NCI-H748 treated with DMSO at 0.1 percent for 48 hours (cell line): ENCODE measurements at places on chromosomes 5 and 9.

DNA sequence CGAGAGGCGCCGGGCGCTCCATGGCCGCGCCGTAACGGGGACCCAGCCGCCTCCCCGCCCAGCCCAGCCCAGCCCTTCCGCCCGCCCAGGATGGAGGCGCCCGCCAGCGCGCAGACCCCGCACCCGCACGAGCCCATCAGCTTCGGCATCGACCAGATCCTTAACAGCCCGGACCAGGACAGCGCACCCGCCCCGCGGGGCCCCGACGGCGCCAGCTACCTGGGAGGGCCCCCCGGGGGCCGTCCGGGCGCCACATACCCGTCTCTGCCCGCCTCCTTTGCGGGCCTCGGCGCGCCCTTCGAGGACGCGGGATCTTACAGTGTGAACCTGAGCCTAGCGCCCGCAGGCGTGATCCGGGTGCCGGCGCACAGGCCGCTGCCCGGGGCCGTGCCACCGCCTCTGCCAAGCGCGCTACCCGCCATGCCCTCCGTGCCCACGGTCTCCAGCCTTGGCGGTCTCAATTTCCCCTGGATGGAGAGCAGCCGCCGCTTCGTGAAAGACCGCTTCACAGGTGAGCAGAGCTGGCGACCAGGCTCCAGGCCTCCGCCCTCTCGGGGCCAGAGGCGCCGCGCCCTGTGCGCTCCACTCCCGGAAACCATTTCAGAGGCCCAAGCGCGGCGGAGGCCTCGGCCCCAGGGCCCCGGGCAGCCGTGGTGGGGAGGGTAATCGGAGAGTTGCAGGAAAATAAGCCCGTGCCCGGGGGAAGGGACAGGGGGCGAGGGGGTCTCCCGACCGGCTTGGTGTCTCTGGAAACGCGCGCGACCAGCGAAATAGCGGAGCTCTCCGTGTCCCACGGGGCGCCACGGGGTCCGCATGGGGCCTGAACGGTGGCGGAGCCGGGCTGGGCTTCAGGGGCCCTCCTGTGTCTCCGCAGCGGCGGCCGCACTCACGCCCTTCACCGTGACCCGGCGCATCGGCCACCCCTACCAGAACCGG, 496 bp downstream of the TLX3 start:
- DNase-seq, result no peak

GRCh38 chr5:178424810-178425177, 165.4 kb downstream of the COL23A1 start:
- no peak for DNase-seq

GRCh38 chr9:19201899-19202891, 28.3 kb upstream of the DENND4C start:
- DNase-seq, result no peak

- no peak for DNase-seq
Observed at GRCh38 chr9:99309141-99309939, 87.3 kb downstream of the SEC61B start.

DNA sequence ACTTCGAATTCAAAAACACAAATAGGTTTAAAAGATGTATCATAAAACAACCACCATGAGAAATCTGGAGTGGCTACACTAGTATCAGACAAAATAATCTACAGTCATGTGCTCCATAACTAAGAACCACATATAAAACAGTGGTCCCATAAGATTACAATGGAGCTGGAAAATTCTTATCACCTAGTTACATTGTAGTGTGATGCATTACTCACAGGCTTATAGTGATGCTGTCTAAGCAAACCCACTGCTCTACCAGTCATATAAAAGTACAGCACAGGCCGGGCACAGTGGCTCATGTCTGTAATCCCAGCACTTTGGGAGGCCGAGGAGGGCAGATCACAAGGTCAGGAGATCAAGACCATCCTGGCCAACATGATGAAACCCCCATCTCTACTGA, 160.1 kb downstream of the ROR2 start:
- no peak for DNase-seq

DNA sequence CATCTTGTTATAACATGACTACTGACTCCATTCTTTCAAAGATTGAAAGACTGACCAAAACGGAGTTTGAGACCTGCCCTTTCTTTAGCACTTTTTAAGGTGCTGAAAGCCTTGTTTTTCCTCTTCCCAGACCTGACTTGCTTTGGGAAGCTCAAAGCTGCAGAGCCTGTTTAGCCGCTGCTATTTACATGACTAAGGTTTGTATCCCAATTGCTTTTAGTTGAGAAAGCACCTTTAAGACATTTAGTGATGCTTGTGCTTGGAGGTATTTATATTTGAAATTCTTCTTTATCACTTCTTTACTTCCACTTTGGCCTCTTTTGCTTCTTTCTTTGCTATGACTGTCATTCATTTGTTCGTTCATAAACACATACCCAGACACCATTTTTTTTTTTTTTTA, 182.6 kb upstream of the ELL2 start:
- DNase-seq, result no peak

DNA sequence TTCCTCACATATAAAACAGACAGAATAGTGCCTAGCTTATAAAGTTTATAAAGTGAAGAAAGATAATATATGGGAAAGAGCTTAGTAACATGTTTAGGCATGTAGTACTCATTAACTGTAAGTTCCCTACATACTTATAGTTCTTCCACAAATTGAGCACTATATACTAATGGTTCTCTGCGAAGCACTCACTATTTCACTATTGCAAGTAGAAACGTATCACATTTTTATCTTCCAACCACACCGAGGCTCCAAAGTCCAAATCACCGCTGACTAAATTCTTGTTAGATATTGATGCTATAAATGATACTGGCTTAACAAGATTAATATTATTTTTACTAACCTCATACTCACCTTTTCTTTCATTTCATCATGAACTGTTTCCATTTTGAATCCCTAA, 61.0 kb downstream of the FBXW11 start:
- no peak for DNase-seq

- no peak for DNase-seq
Observed at GRCh38 chr9:77939149-77939668, 92.4 kb downstream of the GNAQ start.

DNA sequence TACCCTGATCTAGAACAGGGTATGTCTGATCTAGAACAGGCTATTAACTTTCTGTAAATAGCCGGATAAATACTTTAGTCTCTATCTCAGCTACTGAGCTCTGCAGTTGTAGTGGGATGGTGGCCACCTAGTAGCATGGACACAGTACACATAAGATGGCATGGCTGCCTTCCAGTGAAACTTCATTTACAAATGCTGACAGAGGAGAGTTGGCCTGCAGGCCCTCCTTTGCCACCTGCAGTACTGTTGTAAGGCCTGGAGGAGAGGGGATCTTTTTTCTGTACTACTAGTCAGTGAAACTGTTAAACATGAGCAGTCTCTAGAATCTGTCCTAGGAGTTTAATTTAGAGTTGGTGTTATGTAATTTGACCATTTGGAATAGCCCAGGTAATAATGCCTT, 86.0 kb downstream of the TRIO start:
- no peak for DNase-seq

- DNase-seq, result no peak
Observed at GRCh38 chr9:126519660-126520420, 93.9 kb upstream of the LMX1B start.

- DNase-seq, result no peak
Observed at GRCh38 chr5:143889986-143890385, 78.0 kb downstream of the HMHB1 start.

- DNase-seq, result no peak
Observed at GRCh38 chr5:142433526-142434321, 108.9 kb upstream of the SPRY4 start.

- DNase-seq, result no peak
Observed at GRCh38 chr5:72280581-72281069, 39.4 kb downstream of the MRPS27 start.

GRCh38 chr9:137220317-137221094, 1.5 kb downstream of the RNF208 start:
- DNase-seq, result no peak

- DNase-seq, result no peak
Observed at GRCh38 chr9:108994695-108995094, 18.6 kb downstream of the CTNNAL1 start.

- DNase-seq, result no peak
Observed at GRCh38 chr5:32302835-32303754, 9.6 kb downstream of the MTMR12 start.
